ENCODE measurements at places on chromosomes 1 and 21. TPM values are rescaled to one million over a fixed set of nuclear protein-coding genes. Genes with fewer than 3 reads are reported as not detected.

GRCh38 chr1:59570524-59570923 is 244.2 kb upstream of the HOOK1 start:
- peak; percentile 14 for DNase-seq

GRCh38 chr1:77605246-77606026 is 77.0 kb downstream of the ZZZ3 start:
- DNase-seq, result peak; percentile 77

MLLT11 gene
- total RNA-seq, result 99.2 TPM

TMEM269 gene
- not detected for total RNA-seq

GRCh38 chr1:179031855-179032513 is 6.3 kb downstream of the FAM20B start:
- DNase-seq, result peak; percentile 19

DNA sequence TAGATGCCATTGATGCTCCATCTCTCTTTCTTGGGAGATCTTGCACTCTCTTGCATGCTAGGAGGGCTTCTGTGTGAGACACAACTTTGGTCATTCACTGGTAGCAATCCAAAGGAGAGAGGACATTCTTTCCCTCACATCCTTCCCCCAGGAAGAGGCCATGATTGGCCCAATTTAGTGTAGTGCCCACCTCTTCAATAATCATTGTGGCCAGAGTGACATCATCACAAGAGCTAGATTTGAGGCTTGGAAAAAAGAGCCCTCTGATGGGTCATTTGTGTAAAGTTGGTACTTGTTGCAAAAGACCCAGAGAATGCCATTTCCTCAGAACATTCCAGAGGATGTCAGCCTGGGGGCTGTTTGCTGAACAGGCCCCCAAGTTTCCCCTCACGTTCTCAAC is 30.2 kb downstream of the S100A6 start:
- DNase-seq, result no peak

NBPF4 gene
- total RNA-seq, result not detected

- DNase-seq, result peak; percentile 55
These were observed 129.5 kb downstream of the TENT5C start for GRCh38 chr1:117735045-117735992.

DNA sequence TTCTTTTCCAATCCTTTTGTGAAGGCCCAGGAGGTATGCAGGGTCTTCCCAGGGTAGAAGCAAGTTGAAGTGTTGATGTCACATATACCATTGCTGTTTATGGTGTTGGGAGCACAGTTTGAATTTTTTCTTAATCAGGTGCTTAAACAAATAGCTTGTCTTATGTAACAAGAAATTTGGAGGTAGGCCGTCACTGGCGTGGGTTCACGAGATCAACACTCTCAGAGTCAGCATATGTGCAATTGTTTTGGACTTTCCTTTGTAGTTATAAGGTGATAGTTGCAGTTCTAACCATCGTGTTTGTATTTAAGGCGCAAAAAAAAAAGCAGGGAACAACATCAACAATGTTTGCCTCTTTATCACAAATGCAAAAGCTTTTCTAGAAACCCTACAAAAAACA is 13.3 kb downstream of the FNBP1L start:
- no peak for DNase-seq

Measured in A172 (cell line).